Activated T-helper 1 cell treated with Interleukin-2 at 50 U/mL for 16 hours (primary cell): ENCODE measurements at places on chromosomes 11 and 22.

- DNase-seq: no peak
Observed at GRCh38 chr11:117068303-117068860, 29.8 kb downstream of the SIK3 start.

DNA sequence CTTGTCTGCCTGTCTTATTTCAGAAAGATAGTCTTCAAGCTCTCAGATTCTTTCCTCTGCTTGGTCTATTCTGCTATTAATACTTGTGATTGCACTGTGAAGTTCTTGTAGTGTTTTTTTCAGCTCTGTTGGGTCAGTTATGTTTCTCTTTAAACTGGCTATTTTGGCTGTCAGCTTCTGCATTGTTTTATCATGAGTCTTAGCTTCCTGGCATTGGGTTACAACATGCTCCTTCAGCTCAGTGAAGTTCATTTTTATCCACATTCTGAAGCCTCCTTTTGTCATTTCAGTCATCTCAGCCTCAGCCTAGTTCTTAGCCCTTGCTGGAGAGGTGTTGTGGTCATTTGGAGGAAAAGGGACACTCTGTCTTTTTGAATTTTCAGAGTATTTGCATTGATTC is 15.5 kb upstream of the DEPDC7 start:
- DNase-seq: no peak

DNA sequence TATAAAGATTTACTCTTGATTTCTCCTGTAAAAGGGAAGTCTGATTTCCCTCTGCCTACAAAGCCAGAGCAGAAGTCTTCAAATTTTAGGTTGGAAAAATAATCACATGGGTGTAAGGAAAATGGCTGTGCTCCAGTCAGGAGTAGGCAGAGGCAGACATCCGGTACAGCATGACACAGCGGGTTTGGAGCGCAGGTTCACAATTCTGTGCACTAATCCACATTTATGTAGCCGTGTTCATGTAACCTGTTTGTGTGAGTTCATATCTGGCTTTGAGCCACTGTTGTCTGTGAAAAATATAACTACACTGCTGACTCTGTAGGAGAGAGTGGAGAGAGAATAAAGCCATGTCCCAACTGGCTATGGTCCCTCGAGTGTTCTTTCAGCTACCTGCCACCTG is 248.0 kb downstream of the CASP12 start:
- no peak for DNase-seq

- DNase-seq: no peak
Observed at GRCh38 chr22:42172773-42173172, 42.2 kb upstream of the CYP2D6 start.

DNA sequence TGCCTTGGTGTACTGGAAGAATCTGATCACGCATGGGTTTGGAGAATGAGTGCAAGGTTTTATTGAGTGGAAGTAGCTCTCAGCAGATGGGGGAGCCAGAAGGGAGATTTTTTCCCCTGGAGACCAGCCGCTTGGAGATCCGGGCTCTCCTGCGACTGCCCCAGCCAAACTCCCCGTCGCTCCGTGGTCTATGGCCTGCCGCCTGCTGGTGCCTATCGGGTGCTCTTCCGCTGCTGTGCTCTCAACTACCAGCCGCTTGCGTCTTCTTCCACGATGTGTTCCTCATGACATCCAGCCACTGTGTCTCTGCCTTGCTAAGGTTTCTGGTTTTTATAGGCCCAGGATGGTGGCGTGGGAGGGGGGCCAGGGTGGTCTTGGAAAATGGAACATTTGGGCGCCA is 145.6 kb upstream of the UBASH3B start:
- no peak for DNase-seq

- DNase-seq: no peak
Observed at GRCh38 chr22:50299785-50300619, 7.4 kb downstream of the PLXNB2 start.

DNA sequence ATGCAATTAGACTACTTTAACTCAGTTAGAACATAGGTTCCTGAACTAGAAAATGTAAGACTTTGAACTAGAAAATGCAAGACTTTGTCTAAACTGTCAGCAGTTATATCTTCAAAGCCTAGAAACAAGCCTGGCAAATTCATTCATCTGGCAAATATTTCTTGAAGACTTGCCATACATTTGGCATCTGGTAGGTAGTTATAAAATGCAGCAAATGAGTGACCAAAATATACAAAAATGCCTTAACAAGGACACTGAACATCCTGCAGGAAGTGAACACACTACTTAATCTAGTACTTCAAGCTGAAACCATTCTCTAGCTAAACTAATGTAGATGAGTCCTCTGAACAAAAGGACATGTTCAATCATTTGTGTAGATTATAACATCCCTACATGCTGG is 84.7 kb upstream of the SCUBE2 start:
- DNase-seq: no peak

DNA sequence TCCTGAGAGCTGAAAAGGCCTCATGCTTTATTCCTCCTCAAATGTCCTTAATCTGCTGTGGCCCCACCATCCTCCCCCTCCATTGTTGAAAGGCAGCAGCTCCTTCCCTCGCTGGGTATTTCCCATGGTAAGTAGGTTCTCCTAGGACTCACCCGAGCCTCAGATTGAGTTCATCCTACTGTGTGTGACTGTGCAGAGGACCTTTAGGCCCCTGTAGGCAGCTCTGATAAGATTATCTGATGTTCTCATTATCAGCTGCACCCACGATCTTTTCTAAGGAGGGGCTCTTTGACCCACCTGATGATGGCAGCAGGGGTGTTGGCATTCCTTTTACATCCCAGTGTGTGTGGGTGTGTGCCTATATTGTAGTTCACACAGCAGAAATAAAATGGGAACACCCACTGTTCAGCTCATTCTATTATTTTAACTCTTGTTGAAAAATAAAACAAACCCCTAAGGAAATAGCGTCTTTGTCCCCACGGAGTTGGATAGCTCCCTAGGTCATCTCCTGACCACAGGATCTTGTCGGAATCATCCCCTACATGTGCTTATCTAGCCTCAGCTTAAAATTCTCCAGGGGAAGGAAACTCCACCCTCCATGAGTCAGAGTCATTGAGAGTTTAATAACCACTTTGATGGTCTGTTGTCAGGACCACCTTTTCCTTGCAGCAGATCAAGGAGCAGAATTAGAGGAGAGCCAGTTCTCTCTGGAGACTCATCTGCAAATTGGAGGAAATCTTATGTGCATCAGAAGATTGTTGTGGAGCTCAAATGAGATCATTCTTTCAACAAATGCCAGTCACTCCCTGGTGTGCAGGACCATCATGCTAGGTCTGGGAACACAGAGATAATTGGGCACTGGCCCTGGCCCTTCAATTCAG is 19.3 kb downstream of the ENDOD1 start:
- no peak for DNase-seq

DNA sequence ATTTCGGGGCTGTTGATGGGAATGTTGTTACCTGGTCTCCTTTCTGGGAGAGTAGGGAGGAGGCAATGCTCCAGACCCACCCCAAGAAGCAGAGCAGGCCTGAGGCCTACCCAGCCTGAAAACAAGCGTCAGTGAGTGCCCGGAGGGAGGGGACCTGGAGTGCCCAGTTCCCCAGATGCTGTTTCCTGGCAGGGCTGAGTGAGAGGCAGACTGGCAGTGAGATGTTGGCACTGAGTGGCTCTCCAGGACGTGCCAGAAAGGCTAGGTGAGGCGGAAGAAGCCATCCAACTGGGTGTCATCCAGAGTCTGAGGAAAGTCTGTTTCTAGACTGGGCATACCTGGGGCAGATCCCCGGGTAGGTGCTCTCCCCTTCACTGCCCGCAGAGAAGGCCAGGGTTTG is 1.3 kb downstream of the POU2F3 start:
- DNase-seq: no peak

GRCh38 chr11:96219981-96220623 is 122.9 kb downstream of the MAML2 start:
- DNase-seq: no peak
